ENCODE measurements at places on chromosomes 11 and 22. TPM values are rescaled to one million over a fixed set of nuclear protein-coding genes. Genes with fewer than 3 reads are reported as not detected.

RIMBP3C gene
- total RNA-seq = 0.47 TPM

ACR gene
- 0.62 TPM for total RNA-seq

CATSPERZ gene
- total RNA-seq = not detected

ARHGAP8 gene
- total RNA-seq = 18.2 TPM

SLC35F2 gene
- 3.9 TPM for total RNA-seq

TIMM10 gene
- total RNA-seq = 35.3 TPM

TREH gene
- 0.30 TPM for total RNA-seq

SCGB1A1 gene
- 3,364 TPM for total RNA-seq

IGLL1 gene
- total RNA-seq = not detected

CD248 gene
- 28.7 TPM for total RNA-seq

OR52A1 gene
- total RNA-seq = not detected

ARHGAP42 gene
- 16.3 TPM for total RNA-seq

TPBGL gene
- 0.47 TPM for total RNA-seq

TRPM5 gene
- not detected for total RNA-seq

PAMR1 gene
- total RNA-seq = 5.6 TPM

MS4A14 gene
- total RNA-seq = 19.4 TPM

FOLR3 gene
- 53.1 TPM for total RNA-seq

LRRC10B gene
- total RNA-seq = 6.4 TPM

SLC22A12 gene
- total RNA-seq = not detected

PATE4 gene
- not detected for total RNA-seq

OR4C11 gene
- total RNA-seq = not detected

SLC16A8 gene
- total RNA-seq = 0.24 TPM

MFNG gene
- 71.0 TPM for total RNA-seq

GGTLC3 gene
- 8.0 TPM for total RNA-seq

ST3GAL4 gene
- total RNA-seq = 26.2 TPM

TMEM151A gene
- total RNA-seq = not detected

SCGB1D2 gene
- not detected for total RNA-seq

SHANK3 gene
- 50.6 TPM for total RNA-seq

OR51E1 gene
- total RNA-seq = not detected

C22orf31 gene
- total RNA-seq = not detected

FANCF gene
- total RNA-seq = 8.6 TPM

MS4A6A gene
- total RNA-seq = 176 TPM

VSIG10L2 gene
- total RNA-seq = not detected

CHRM1 gene
- total RNA-seq = 6.8 TPM

SMPD1 gene
- total RNA-seq = 39.7 TPM

ZNF214 gene
- 3.3 TPM for total RNA-seq

GAL3ST3 gene
- total RNA-seq = not detected

PLAAT2 gene
- 2.9 TPM for total RNA-seq

MFRP gene
- total RNA-seq = not detected

RIBC2 gene
- 2.6 TPM for total RNA-seq

STK33 gene
- 17.3 TPM for total RNA-seq

ACTN3 gene
- 0.24 TPM for total RNA-seq

MAPK11 gene
- total RNA-seq = 13.1 TPM

SUSD2 gene
- total RNA-seq = 200 TPM

IGSF22 gene
- 2.3 TPM for total RNA-seq

TMEM191B gene
- 7.6 TPM for total RNA-seq

UPB1 gene
- total RNA-seq = 1.2 TPM

PTS gene
- 22.8 TPM for total RNA-seq

PIK3C2A gene
- total RNA-seq = 71.6 TPM

UBQLNL gene
- 1.1 TPM for total RNA-seq

IRAG1 gene
- 12.9 TPM for total RNA-seq

PHF21B gene
- not detected for total RNA-seq

SAC3D1 gene
- 12.6 TPM for total RNA-seq

UFD1 gene
- 36.7 TPM for total RNA-seq

MYO18B gene
- total RNA-seq = not detected

APIP gene
- 36.7 TPM for total RNA-seq

KRTAP5-7 gene
- total RNA-seq = not detected

CCDC134 gene
- total RNA-seq = 7.9 TPM
